A549 (cell line): ENCODE measurements at places on chromosomes 13 and 19. TPM values are rescaled to one million over a fixed set of nuclear protein-coding genes. Genes with fewer than 3 reads are reported as not detected.

The ZNF729 gene
- polyA plus RNA-seq, result not detected in 3 replicates

The SIGLEC12 gene
- polyA plus RNA-seq, result not detected in 3 replicates

The ZNF121 gene
- polyA plus RNA-seq, result 5.1 to 6.4 TPM (median 5.1 TPM) in 3 replicates

The AP1M2 gene
- 44.8 to 53.1 TPM (median 45.0 TPM) in 3 replicates for polyA plus RNA-seq

The ZNF544 gene
- 22.5 to 30.6 TPM (median 23.7 TPM) in 3 replicates for polyA plus RNA-seq

The BEST2 gene
- polyA plus RNA-seq, result not detected in 3 replicates

The SOX1 gene
- not detected in 3 replicates for polyA plus RNA-seq

The FSD1 gene
- 10.4 to 13.2 TPM (median 12.8 TPM) in 3 replicates for polyA plus RNA-seq

DNA sequence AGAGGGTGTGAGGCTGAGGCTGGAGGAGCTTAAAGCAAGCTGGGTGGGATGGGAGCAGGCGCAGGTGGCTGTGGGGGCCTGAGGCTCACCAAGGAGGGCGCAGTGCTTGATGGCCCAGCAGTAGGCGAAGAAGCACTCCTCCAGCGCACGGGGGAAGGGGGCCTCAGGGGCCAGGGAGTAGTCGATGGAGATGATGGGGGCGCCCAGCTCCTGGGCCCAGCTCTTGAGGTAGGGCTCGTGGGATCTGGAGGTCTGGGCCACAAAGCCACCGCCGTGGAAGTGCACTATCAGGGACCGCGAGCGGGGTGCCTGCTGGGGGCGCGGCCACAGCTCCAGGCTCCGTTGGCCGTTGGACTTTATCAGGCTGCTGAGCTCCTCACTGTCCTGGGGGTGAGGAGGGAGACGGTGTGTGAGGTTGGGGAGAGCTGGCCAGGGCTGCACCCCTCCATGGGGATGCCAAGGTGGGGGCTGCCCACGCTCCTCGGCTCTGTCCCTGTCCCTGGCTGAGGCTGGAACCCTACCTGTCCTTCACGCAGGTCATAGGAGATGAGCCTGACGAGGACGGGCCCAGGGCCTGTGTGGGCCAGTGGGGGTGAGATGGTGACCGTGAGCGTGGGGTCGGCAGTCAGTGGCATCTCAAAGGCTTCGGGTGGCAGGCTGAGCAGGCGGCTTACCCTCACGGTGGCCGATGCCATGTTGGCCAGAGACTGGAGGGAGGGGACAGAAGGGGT, 17.2 kb upstream of the CNFN start:
- DNase-seq, result no peak

DNA sequence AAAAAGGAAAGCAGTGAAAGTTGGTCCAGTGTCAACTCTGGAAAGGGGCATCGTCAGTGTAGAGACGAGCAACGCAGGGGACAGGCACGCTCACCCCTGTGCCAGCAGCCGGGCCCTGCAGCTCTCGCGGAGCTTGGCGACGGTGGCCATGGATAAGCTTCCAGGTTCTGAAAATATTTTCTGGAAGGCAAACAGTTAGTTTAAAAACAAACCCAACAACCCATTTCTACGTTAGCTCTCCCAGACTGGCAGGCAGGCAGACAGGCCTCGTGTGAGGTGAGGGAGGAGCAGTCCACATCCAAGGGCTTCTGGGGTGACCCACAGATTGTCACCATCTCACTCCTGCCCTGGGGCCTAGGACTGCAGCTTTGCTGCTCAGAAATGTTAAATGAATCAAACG, 27.4 kb downstream of the LAMP1 start:
- DNase-seq, result no peak

GRCh38 chr13:40624383-40624782, 42.1 kb downstream of the FOXO1 start:
- DNase-seq, result no peak

DNA sequence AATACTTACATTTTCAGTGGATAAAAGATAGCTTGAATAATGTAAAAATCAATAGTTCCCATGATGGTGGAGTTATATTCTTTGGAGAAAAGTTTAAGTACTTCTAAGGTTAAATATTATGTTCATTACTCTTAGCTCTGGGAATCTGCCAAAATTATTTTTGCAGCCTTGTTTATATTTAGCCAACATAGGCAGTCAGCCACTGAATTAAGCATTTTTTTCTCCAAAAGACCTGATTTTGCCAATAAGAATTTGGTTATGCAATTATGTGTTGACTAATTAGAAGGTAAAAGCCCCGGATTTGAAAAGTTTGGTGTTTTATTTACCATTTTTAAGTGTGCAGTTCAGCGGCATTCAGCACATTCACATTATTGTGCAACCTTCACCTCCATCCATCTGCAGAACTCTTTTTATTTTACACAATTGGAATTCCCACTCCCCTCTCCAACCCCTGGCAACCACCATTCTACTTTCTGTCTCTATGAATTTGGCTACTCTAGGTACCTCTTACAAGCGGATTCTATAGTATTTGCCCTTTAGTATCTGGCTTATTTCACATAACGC, 90.1 kb upstream of the C1QTNF9B start:
- no peak for DNase-seq

- no peak for DNase-seq
Observed at GRCh38 chr19:14089662-14090508, 666 bp downstream of the SAMD1 start.

- DNase-seq, result no peak
Observed at GRCh38 chr13:108069521-108070210, 145.7 kb downstream of the LIG4 start.

DNA sequence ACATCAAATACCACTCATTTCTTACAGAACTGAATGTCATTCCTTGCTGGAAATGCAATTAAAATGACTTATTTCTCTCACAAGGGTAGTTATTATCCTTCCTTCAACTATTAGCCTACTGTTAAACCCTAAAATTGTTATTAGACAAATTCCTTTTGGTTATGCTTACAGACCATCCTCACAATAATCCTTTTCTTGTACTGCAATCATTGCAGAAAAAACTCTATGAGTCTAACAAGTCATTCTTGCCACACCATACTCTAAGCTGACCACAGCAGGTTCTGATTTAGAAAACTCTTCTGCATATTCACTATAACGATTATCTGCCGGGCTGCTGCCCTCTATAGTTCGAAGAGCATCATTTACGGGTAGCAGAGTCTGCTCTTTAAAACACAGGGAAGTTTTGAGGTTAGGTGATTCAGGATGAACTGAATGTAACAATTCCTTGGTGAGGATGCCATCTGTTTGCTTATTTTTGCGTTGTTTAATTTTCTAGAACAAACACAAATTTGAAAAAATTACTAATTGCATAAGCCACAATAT, 38.2 kb downstream of the MTMR6 start:
- DNase-seq, result peak; percentile 9

DNA sequence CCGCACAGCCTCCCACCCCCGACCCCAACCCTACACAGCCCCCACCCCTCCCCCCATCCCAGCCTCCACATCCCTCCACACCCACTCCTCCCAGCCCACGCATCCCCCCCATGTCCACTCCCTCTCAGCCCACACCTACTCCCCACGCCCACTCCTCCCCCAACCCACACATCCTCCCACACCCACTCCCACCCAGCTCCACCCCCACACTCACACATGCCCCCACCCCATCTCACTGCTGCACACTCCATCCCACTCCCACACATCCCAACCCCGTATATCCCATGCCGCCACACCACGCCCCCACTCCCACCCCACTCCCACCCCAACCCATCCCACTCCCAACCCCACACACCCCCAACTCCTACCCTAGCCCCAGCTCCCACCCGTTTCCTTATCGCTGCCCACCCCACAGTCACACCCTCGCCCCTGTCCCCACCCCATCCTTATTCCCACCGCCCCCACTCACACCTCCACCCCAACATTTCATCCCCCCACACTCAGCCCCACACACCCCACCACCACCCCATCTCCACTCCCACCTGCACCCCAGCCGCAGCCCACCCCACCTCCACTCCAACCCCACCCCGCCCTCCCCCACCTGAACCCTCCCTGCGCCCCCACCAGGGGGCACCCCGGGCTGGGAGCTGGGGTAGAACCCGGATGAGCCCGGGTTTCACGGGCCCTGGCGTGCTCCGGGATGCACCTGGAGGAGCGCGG, 809 bp downstream of the TDRD12 start:
- no peak for DNase-seq

GRCh38 chr19:37467608-37468090, 405 bp upstream of the ZNF569 start:
- no peak for DNase-seq

- no peak for DNase-seq
Observed at GRCh38 chr19:3849787-3850186, 19.1 kb downstream of the ZFR2 start.

DNA sequence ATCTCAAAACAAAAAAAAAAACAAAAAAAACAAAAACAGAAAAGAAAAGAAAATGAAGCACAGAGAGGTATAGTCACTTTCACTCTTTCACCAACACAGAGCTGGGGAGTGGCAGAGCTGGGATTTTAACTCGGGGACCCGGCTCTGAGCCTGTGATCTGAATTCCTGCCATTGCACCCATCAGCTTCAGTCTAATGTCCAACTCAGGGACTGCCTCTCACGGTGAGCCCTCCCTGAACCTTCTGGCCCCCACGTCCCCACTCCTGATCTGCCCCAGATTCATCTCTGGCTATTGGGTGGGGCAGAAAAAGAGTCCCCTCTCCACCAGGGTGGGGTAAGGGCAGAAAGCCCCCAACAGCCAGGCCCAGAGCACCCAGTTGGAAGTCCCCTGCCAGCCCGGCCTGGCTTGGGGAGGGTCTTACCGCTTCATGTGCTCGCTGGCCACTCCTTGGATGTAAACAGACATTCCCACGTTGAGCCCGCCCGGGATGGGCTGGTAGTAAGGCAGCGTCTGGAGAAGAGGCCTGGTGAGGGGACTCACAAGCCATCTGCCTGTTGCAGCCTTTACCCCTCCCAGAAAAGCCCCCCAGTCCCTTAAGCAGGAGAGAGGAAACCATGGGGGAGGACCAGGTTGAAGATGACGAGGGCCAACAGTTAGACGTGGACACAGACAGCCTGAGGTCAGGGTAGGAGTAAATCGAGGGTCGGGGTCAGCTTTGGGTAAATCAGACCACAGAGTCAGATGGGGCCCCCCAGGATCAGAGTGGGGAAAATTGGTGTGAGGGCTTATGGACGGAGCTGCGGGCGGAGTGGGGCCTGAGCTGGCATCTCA, 520 bp downstream of the LGALS4 start:
- DNase-seq, result no peak

DNA sequence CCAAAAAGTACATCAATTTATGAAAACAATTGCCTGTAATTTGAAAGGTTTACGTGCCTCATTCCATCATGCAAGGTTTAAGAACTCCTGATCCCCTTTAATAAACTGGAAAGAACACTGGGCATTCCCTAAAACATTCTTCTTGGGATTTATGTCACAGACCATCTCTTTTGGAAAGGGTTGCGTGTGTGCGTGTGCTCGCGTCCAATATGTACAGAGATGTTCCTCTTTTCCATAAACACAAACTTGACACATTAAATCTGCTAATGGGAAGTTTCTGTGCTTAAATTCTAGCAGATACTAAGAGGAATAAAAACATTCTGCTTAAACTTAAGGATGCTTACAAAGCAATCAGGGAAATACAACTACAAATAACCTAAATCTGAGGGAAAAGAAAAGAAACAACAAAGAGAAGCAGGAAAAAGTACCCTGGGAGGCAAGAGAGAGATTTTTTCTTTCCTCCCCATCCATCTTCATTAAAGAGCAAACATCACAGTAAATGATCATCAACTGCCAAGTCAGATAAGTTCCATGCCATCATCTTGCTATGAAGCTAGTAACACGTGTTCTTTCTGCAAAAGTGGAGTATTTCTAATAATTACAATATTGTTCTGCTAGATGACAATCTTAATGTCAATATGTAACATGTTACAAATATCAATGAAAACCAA, 83.7 kb downstream of the STK24 start:
- DNase-seq, result no peak

DNA sequence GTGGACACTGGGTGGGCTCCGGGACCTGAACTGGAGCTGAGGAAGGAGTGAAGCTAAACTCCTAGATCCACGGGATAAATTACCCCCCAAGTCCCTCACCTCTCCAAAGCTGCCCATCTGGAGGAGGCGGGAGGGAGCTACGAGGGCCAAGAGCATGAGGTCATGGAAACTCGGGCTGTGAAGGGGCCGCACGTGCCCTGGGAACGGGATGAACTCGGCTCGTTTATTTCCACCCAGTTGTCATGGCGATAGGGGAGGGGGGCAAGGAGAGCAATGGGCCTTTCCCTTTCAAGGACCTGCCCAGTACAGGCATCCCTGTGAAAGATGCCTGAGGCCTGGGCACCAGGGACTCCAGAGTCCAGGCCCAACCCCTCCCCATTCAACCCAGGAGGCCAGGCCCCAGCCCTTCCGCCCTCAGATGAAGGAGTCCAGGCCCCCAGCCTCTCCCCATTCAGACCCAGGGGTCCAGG, 3.8 kb downstream of the PPP1R12C start:
- DNase-seq, result peak; percentile 56

DNA sequence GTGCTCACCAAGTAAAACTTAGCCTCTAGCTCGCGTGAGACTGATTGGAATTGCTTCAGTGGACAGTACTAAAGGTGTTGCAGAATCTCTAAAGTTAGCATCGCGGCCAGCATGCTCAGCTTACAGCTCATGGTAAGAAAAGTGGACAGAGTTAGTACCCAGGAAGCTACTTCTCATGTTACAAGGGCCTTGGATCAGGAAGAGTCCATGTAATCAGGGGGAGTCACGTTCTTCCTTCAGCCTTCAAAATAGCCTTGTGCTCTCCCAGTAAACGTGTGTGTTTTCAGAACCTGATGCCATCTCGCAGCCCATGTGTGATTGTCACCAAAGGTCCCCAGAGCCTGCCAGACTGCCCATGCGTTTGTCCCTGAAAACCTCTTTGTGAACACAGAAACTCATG, 195.8 kb upstream of the RNF113B start:
- no peak for DNase-seq

DNA sequence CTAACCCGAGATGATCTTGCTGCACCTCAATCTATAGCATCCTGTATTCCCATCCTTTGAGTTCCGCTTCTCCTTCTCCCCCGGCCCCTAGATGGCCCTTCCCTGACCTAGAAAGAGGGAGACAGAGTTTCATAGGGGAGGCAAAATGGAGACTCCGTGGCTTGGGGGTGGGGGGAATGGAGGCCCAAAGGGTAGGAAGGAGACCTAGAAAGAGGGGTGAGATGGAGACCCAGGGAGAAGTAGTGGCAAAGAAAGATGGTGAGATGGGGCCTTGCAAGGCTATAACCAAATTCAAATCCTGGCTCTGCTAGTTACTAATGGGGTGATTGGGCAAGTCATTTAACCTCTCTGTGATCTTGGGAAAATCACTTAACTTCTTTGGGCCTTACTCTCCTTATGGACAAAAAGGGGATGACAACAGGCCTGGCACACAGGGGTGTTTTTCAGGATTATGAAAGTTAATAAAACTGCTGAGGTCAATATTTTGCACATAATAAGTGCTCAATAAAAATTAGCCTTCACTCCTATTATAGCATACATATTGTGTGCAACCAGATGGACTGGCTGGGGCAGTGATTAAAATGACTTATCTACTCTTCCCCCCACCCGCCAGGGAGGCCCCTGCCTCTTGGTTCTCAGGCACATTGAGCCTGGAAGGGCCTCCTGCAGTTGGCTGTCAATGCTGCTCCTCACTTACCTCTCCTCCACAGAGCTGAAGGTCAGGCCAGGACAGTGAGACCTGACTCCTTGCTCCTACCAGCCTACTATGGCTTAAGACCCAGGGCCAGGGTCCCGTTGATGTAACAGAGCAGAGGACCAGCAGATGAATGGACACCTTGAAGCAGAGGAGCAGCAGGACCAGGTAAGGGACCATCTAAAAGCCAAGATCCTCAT, 633 bp downstream of the SPHK2 start:
- DNase-seq, result no peak

GRCh38 chr13:70893832-70894231, 785.6 kb upstream of the KLHL1 start:
- DNase-seq, result no peak

- DNase-seq, result no peak
Observed at GRCh38 chr13:111924678-111925075, 142.3 kb upstream of the SOX1 start.
